ENCODE measurements at places on chromosomes 1 and 21.
A peak's percentile ranks its signal among the peaks of the same experiment; 100 is the strongest.

- DNase-seq = peak; percentile 67
These were observed 77.0 kb downstream of the ZZZ3 start for GRCh38 chr1:77605246-77606026.

- DNase-seq = no peak
These were observed 25.2 kb downstream of the KCNC4 start for GRCh38 chr1:110235181-110235833.

GRCh38 chr1:164675342-164675904, 116.4 kb downstream of the PBX1 start:
- DNase-seq = peak; percentile 18

GRCh38 chr1:5746611-5747425, 245.4 kb downstream of the NPHP4 start:
- DNase-seq = no peak

DNA sequence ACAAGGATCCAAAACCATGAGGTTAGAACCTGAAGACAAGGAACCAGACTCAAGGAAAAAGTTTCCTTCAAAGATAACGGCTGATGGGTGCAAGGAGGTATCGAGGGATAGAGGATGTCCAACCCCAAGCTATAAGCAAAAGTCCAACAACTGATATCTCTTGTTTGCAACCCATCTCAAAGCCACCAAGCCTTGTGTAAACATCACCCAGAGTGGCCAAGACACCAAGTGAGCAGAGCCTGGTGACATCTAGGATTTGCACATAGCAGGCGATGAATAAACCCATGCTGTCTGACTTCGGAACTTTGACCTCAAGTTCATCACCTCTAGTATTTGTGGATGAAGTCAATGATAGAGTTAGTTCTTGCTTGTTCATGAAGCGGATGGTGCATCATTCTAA, 180.7 kb downstream of the ETS2 start:
- DNase-seq = no peak

- peak; percentile 31 for DNase-seq
These were observed 4.3 kb upstream of the LHX9 start for GRCh38 chr1:197912739-197913494.

- DNase-seq = no peak
These were observed 12.6 kb downstream of the ETV3L start for GRCh38 chr1:157087030-157087429.

DNA sequence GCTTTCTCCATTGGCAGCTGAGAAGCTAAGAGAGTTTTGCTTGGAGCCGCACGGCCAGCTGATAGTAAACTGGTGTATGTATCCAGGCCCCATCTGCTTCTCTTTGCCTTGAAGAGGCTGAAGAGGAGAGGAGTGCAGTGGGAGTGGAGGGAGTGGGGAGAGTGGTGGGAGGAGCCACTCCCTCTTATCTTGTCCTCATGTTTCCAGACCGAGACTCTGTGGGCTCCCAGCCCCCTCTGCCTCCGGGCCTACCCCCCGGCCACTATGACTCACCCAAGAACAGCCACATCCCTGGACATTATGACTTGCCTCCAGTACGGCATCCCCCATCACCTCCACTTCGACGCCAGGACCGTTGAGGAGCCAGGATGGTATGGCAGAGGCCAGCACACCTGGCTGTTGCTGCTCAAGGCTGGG, 6.0 kb upstream of the LRRC71 start:
- peak; percentile 59 for DNase-seq

DNA sequence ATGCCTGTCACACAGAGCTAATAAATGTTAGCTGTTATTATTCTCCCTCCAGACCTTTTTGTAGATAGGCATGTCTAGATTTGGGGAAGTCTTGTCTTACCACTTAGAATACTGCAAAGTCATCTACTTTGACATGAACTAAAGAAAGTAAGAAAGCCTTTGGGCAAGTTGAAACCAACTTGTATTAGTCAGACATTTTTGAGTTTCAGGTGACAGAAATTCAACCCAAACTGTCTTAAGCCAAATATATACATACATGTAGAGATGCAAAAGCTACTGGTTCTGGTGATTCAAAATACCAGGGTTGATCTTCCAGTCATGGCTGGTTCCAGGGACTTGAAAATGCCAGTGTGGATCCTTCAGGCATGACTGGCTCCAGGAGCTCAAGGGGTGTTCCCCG, 276.8 kb upstream of the TMEM51 start:
- DNase-seq = no peak

- DNase-seq = peak; percentile 95
These were observed 119.4 kb upstream of the PRMT6 start for GRCh38 chr1:106937104-106937503.

DNA sequence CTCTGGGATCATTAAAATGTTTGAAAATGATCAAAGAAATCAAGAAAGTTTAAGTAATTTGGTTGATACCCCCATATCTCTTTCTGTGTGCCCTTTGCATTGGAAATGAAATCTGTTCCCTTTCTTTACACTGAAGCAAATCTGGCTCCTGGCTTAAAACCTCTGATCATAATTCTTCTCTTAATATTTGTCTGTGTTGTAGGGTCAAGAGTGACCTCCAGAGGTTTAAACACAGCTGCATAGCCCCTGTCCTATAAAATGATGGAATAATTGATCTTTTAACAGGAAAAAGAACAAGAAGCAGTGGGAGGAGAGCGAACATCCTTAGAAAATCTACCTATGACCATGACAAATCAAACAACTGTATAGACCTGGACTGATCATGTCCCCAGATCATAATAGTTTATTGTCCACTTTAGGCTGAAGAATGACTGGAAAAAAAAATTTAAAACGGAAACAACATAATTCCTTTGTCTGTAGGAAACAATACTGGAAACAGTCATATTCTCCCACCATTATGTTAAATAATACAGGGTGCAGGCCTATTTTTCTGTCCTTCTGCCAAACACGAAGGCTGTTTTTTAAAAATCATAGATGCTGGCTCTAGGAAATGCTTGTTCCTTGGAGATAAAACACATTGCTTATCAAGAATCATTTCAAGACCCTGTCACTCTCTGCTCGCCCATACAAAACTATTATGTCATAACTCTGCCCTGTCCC, 184.3 kb downstream of the NEGR1 start:
- DNase-seq = no peak

GRCh38 chr1:203276916-203277545, 28.3 kb upstream of the BTG2 start:
- no peak for DNase-seq

DNA sequence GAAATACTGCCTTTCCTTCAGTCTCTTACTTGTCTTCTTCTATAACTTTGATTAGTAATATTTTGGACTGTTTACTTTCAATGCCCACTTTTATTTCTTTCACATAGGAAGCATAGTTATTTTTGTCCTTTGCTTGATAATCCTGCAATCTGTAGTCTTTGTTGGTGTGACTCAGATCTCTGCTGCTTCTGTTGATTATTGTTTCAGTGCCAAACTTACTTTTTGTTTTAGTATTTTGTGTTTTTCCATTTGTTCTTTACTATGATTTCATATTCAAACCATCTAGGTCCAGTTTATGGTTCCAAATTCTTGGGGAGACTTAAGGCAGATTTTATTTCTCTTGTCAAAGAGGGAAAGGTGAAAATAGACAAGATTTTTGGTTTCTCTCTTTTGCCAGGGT, 399.9 kb downstream of the HLX start:
- DNase-seq = no peak

DNA sequence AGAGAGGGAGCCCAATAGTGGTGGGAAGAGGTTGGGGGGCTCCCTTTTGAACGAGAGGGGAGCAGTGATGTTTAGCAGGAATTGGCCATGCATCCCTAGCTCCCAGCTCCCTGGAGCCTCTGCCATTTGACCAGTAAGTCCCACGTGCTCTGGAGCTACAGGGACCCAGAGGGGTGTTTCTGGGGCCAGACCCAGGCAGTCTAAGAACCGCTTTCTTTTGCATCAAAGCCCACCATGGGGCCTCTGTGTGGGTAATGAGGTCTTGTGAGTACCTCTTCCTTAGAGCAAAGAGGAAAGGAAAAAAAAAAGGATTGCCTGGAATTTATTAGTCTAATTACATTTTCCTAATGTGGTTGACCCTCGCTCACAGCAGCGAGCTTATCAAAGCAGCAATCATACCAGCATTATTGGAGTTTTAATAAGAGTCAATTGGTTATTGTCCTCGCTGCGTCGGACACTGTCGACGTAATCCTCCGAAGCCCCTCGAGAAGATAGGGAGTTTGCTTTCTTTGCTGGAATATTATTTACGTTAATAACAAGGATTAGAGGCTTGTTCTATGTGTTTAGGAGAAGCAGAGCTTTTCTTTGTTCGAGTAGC, 17.6 kb downstream of the ACTL8 start:
- no peak for DNase-seq

GRCh38 chr1:235854347-235854746, 12.4 kb downstream of the LYST start:
- DNase-seq = no peak

GRCh38 chr1:19349999-19350398, 37.9 kb downstream of the SLC66A1 start:
- no peak for DNase-seq

GRCh38 chr1:159584536-159584935, 3.1 kb upstream of the APCS start:
- DNase-seq = no peak

GRCh38 chr1:215156232-215156631, 73.7 kb downstream of the KCNK2 start:
- peak; percentile 43 for DNase-seq

DNA sequence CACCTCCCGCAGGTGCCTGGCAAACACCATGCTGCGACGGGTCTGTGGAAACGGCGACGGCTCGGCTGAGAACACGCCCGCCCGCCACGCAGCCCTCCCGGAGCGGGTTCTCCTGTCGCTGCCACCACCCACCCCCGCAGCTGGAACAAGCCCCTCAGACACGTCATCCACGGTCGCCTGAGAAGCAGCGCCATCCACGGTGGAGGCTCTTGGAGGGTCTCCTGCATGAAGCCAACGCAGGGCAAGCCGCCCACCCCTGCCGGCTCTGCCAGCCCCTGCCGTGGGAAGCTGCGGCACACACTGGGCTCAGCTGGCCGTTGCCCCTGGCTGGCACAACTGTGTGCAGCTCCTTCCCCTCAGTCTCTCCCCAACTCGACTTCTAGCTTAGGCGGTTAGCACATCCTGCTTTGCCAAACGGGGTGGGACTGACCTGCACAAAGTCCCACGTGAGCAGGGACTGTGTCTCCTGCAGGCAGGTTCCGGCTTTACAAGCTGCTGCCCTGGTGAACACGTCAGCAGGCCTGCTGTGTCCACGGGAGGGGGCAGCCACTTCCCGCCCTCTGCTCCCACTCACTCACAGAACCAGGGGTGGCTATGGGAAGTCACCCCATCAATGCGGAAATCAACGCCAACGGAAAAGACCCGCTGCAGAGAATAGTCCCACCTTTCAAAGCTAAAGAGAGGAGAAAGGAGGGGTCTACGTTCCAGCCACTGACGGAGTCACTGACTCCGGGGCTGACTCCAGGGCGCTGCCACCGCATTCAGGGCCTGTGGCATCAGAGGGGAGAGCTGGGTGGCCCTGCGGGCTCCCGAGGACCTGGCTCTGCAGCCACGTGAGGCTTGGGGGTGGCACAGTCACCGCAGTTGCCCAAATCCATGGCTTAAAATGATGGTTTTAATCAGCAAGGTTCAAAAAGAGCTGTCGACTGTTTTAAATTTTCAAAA, 10.3 kb downstream of the POFUT2 start:
- no peak for DNase-seq

GRCh38 chr1:193539731-193540459, 353.5 kb upstream of the B3GALT2 start:
- DNase-seq = no peak

- DNase-seq = no peak
These were observed 30.3 kb upstream of the ID3 start for GRCh38 chr1:23589585-23589986.

- no peak for DNase-seq
These were observed 21.5 kb upstream of the FMN2 start for GRCh38 chr1:240070188-240070587.

DNA sequence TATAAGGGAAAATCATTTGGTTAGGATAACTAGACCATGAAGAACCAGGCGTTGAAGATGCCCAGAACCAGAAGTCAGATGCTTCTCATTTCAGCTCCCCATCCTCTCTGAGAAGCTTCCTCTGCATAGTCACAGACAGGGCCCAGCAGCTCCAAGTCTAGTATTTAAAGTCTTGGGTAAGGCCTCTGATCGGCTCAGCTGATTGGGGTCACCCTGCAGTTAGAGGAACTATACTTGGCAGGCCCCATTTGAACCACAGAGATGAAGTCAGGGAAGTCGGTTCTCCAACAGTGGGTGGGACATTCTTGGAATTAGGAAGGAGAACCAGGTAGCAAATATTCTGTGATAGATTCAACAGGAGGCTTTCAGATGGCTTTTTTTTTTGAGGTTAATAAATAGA, 48.3 kb downstream of the SLC22A15 start:
- no peak for DNase-seq

DNA sequence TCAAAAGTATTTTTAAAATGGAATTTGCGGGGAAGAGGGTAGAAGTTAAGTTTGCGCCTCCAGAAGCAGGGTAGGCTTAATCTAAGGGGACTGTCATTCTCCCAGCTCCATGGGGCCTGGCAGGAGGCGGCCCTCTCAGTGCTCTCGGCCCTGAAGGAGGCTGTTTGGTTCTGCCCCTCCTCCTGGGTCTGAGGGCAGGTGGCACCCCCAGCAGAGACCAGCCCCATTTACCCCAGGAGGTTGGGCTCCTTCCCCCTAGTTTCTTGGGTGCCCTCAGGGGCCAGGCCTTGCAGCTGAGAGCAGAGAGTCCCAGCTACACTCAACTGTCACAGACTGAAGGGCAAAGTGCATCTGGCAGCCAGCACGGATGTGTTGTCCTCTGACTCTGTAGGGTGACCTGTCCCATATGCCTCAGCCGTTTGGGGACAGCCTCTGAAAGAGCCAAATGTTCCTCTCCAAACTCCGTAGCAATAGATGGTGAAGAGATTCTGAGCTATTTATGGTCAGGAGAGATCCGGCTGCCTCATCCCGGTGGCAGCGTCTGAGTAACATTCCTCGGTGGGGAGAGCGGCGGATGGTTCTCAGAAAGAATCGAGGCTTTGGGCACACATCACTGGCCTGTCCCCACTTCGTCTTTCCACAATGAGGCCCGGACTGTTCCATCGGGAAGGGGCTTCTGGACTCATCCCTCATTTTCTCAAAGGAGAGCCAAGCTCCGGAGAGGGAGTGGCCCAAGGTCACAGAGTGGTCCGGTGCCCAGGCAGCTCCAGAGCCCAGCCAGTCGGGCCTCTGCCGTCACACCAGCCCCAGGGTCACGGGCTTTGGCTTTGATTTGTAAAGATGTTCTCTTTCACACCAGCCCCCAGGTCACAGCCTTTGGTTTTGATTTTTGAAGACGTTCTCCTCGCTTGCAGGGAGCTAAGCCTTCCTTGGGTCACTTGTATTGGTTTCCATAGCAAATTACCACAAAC, 424.2 kb upstream of the VAMP3 start:
- no peak for DNase-seq

DNA sequence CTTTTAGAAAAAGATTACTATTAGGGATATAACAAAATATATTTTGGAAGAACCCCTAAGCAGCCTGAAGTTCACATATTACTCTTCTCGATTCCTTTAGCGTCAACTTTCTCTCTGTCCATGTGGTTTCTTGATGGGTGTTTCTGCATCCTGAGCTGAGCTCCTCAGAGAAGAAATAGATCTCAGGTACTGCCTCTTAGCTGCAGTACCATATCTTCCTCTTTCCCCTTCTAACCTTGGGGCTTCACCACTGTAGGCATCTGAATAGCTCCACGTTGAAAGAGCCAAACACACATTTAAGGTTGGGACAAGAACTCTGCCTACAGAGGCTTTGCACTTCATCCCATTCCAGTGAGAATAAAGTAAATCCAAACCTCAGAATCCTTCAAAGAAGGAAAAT, 59.2 kb downstream of the SAMSN1 start:
- DNase-seq = no peak
